SK-N-SH treated with all-trans-retinoic acid at 6 μM for 48 hours (cell line): ENCODE measurements at places on chromosomes 12 and 14.
A peak's percentile ranks its signal among the peaks of the same experiment; 100 is the strongest.

DNA sequence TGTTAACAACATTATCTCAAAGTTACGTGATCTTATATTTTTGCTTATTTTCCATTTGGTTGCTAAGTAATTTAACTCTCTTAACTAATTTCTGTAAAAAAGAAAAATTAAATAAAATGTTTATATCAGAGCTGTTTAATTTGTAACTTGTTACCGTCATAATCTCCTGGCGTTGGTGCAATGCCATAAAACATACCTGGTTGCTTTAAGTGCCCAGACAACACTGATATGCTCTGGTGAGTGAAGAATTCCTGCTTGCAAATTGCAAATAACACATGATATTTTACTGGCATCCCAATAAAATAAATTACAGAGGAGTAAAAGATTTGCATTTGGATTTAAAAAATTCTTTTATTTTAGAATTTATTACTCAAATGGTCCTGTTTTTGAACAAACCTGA is 640.1 kb upstream of the MIS18BP1 start:
- no peak for ATAC-seq

DNA sequence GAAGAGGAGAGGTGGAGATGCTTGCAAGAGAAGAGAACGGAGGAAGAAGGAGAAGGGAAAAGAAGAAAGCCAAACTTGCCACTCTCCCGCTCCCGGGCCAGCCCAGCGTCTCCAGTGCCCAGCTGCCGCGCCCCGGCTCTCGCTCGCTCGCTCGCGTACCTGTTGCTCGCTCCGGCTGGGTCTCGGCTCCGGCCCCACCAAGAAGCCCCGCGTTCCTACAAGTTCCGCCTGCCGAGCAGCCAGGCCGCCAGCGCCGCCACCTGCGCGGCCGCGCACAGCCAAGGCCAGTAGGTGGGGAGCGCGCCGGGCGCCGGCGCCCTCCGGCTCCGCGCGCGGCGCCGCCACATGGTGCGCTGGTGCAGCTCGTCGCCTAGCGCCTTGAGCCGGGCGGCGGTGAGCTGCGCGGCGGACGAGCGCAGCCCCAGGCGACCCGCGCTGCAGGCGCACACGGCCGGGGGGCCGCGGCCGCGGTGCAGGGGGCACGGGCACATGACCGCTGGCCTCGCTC is 370 bp downstream of the HRK start:
- ATAC-seq, result peak; percentile 72

DNA sequence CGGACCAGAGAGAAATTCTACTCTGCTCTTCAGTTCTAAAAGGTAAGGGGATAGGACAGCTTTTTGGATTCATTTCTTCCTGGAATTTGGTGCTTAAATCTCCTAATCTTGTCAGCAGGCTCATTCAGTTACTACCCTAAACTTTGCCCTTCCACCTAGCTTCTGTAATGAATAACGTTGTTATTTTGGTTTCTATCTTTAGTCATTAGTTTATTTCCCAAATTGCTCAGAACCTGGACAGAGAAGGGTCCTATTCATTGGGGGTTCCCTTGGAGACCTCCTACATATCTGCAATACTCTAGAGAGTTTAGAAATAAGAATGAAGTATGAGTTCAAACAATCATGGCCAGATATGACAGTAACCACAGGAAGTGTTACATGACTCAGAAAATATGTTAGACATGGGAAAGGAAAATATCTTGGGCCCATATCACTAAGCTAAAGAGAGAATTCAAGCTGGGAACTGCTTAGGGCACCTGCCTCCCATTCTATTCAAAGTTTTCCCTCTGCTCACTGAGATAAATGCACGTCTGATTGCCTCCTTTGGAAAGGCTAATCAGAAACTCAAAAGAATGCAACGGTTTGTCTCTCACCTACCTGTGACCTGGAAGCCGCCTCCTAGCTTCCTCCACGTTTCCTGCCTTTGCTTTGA is 87.9 kb downstream of the GAS2L3 start:
- ATAC-seq, result peak; percentile 66

DNA sequence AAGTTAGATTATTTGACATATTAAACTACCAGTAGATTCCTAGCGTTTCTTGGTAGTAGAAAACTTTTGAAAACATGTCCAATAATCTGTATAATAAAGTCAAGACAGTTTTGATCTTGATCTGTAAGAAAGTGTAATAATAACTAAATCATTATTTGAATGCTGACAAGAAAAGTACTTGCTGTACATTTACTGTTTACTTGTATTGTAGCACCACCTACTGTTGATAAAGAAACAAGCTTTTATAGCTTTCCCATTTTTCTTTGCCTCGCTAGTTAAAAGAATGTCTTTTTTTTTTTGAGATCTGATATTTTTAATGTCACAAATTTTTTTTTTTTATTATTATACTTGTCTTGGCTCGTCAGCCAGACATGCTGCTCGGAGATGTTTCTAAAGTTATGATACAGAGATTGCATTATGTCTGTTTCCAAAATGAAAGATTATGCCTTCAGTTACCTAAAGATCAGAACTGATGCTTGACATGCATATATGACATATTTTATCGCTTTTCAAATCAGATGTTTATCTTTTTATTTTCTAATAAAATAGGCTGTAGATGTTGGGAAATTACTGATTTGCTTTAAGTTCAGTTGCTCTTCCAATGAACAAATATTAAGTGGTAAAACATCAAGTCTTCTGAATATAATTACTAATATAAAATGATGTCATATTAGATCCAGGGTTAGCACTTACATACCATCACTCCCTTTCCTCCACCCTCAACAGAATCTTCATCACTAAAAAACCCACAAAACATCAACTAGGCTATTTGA is 140.5 kb downstream of the AKAP6 start:
- ATAC-seq, result peak; percentile 60

GRCh38 chr14:87756661-87757060 is 236.3 kb downstream of the GALC start:
- no peak for ATAC-seq

GRCh38 chr14:45400950-45401640 is 148.1 kb upstream of the MIS18BP1 start:
- ATAC-seq, result no peak

GRCh38 chr14:24167469-24168114 is 4.3 kb upstream of the REC8 start:
- no peak for ATAC-seq

- ATAC-seq, result no peak
These were observed 176.1 kb downstream of the DAD1 start for GRCh38 chr14:22412926-22413411.

GRCh38 chr14:94977016-94977415 is 180.3 kb downstream of the DICER1 start:
- no peak for ATAC-seq

GRCh38 chr12:92385296-92385695 is 239.7 kb upstream of the BTG1 start:
- no peak for ATAC-seq

DNA sequence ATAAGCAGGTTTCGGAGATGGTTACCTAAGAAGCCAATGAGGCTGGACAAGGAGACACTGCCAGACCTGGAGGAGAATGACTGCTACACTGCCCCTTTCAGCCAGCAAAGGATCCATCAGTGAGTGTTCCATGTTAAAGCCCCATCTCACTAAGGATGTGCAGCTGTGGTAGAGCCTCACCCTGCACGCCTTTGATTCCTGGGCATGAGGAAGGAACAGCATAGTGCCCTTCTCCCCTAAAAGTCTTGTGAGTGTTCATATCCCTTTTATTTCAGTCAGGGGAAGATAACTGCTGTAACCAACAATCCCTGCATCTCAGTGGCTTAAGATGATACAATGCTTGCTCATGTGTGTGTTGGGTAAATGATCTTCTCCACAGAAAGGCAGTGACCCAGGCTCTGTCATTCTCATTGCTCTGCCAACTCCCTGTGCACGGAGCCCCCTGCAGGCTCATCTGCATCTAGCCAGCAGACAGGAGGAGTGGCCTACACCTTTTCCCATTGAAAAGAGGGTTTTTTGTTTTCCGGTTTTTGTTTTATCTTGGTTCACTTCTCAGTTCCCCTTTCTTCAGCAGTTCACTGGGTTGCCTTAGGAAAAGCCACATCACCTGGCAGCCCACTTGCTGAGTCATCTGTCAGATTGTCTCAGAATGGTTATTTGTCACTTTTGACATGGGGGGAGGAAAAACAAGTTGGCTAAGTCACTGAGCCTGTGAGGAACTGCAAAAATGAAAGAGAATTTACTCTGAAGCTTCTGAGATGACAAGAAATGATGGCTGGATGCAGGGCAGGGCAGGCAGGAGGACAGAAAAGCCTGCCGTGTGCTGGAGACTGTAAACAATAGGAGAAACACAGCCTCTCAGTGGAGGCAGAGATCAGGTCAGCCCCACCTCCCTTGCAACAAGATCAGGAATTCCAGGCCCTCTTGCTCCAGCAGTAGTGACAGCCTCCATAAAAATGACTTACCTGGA is 193.3 kb downstream of the ANO4 start:
- ATAC-seq, result peak; percentile 98

GRCh38 chr14:87252103-87252502 is 740.9 kb downstream of the GALC start:
- no peak for ATAC-seq

GRCh38 chr14:40340708-40341107 is 908.5 kb upstream of the FBXO33 start:
- no peak for ATAC-seq

DNA sequence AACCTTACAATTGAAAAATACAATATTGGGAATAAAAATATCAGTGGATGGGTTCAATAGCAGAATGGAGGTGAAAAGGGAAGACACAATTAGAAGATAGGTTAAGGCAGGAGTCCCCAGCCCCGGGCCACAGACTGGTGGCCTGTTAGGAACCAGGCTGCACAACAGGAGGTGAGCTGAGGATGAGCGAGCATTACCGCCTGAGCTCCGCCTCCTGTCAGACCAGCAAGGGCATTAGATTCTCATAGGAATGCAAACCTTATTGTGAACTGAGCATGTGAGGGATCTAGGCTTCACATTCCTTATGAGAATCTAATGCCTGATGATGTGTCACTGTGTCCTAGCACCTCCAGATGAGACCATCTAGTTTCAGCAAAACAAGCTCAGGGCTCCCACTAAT is 27.3 kb upstream of the ST8SIA1 start:
- no peak for ATAC-seq
